ENCODE measurements at places on chromosomes 2 and 18.

DNA sequence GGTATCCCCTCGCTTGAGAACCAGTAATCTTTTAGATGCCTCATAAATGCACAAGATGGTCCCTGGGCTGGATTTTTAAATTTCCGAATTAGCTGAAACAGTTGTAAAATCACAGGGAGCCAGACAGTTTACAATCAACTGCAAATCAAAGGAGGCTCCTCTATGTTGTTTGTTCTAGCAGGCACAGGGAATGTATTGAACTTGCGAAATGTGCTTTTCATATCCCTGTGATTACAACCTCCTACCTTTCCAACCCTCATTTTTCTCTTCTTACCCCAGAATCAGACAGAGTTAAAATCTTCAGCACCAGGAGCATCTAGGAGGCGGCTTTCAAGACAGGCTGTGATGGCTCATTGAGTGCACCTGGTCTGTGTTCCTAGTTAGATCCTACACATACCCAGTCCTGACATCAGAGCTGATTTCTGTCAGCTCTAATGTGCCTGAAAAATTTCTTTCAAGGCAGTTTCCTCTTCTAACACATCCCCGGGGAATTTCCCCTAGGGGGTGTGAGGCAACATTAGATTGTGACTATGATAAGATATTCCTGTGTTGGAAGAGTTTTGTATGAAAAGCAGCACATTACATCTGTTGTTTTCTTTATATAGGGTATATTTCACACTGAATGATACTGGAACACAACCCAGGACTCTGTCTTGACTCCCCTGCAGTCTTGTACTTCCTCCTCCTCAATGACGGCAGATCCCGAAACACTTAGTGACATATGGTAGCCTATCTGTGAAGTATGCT lies 17.9 kb upstream of the CAVIN2 start:
- no peak for DNase-seq

DNA sequence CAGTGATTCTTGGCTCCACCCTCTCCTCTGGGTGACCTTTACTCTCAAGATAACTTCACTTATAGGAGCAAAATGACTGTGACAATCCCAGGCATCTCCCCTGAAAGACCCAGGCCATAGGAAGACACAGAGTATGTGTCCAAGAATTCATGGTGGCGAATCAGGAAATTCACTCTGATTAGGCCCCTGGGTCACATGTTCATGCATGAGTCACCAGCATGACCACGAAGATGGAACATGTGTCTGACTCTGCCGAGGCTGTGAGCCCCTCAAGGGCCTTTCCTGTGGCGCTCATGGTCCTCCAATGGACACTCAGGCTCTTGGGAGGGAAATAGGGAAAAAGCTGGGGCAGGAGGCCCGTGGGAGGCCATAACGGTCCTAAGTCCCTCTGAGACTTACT lies 74.0 kb upstream of the TEX51 start:
- DNase-seq = no peak

GRCh38 chr2:191565647-191566198 lies 112.2 kb upstream of the NABP1 start:
- peak; percentile 19 for DNase-seq

DNA sequence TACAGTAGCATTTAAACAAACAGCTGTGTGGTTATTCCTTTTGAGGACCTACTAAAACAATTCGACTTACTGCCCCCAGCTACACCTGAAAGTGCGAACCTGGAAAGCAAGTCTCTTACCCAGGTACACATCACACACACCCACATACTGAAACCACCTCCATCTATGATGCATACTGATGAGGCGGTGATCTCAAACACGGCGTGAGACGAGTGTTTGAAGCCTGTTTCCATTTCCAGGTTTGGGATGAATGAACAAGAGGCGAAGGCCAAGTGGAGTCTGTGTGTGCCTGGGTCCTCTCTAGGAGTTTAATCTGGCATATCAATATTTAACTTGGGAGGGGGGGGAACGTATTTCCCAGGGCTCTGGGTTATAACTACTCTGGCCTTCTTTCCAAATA lies 1.6 kb downstream of the TMEM185B start:
- no peak for DNase-seq

- peak; percentile 40 for DNase-seq
Measured at GRCh38 chr2:241859436-241860183, 916 bp upstream of the PDCD1 start.

DNA sequence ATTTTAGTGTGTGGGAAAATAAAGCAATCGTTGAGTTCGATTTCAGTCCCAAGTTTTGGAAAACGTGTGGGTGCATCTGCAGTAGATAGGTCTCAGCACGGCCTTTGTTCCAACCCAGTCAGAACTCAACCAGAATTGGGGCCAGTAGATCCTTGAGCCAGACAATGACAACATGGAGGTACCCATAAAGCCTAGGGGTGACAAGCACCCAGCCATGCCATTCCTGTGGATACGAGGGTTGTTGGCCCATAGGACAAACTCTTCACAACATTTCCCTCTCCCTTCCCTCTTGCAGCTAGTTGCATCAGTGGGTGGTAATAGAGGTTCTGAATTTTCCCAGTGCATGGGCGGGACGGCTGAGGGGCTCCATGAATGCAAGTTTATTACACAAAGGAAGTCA lies 60.1 kb downstream of the ST3GAL5 start:
- DNase-seq = no peak

DNA sequence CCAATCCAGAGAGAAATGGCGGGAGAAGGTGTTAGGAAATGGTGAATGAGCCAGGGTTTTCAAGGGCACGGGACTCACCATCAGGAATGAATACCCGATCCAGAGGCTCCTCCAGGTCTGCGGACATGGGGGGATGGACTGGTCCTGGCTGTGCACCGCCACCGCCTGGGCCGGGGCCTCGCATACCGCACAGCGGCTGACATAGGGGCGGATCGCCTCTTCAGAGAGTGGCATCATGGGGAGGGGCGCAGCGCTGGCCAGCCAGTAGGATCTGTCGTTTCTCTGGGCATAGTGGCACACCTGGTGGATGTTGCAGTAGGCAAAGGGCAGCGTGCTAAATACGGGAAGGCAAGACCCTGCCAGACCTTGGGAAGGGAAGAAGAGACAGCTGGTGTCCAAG lies 156.1 kb downstream of the COL4A4 start:
- no peak for DNase-seq

GRCh38 chr2:67625690-67626475 lies 228.8 kb downstream of the ETAA1 start:
- no peak for DNase-seq

DNA sequence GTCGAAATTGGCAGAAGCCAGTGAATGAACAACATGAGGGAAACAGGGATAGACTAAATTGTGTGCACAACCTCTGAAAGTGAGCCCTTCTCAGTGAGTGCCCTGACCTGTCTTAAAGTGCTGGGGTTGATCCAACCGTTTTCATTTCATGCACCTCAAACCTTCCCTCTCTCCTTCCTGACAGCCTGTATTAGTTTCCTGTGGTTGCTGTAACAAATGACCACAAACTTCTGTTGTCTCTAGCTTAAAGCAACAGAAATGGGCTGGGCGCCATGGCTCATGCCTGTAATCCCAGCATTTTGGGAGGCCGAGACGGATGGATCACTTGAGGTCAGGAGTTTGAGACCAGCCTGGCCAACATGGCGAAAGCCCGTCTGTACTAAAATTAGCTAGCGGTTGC lies 48.8 kb upstream of the PPP1CB start:
- DNase-seq = no peak

- DNase-seq = no peak
Measured at GRCh38 chr2:120367649-120368048, 21.7 kb downstream of the INHBB start.

Data from pons (tissue), 1 donor.